ENCODE measurements at places on chromosomes 7 and 10.

GRCh38 chr7:116730097-116731022 lies 58.4 kb downstream of the MET start:
- no peak for DNase-seq

- DNase-seq = no peak
Observed at GRCh38 chr10:10910634-10911033, 107.0 kb upstream of the CELF2 start.

DNA sequence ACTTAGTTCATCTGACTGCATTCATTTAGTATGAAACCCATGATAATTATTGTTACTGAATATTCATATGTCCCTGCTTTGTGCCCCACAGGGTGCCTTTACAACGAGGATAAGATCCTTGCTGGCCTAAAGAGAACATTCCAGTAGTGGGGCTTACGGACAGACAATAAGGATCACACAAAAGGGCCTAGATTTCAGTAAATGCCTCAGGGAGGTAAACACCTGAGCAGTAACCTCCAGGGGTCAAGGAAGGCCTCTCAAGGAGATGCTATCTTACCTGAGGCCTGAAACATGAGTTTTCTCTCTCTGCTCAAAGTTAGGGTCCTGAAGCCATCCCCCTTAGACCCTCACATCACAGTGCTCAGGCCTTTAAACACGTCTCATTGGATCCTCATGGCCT lies 228.7 kb downstream of the TCF7L2 start:
- no peak for DNase-seq

- no peak for DNase-seq
Observed at GRCh38 chr7:110253093-110253492, 837.8 kb upstream of the LRRN3 start.

DNA sequence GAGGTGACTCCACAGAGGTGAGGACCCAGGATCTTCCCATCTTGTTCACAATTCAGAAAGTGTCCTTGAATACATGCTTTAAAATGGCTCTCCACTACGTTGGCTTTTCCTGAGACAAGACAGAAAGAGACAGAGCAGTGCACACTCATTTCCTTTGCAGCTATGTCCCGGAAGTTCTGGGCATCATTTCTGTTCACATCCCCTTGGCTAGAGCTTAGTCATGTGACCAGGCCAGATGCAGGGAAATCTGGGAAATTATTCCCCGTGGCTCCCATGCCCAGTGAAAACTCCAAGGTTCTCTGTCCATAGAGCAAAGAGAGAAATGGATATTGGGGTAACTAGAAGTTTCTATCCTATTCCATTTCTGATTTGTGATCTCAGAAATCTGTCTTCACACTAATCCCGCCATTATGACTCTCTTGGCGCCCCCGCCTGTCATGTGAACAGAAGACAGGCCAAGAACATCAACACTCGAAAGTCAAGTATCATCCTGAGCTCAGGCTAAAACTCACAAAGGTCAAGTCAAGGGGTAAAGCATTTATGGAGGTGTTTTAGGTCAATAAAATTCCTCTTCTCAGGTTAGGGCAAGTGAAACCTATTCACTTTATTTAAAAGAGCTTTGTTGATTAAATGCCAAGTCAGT lies 251.4 kb upstream of the HABP2 start:
- DNase-seq = no peak

DNA sequence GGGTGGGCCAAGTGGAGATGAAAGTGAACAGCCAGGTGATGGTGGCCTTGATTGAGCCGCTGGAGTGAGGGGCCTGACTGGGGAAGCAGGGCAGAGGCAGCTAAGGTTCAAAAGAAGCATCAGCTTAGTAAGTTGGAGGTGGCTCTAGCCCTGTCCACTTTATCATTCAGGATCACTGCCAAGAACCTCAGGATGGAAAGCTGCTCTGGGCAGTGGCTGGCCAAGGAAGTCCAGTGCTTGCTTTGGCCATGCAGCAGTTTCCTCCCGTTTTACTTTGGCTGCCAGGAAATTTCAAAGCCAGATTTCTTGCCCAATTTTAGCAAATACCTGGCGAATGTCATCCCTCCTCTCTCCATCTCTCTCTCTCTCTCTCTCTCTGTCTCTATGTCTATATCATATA lies 384.9 kb downstream of the PLXNA4 start:
- no peak for DNase-seq

GRCh38 chr7:4818000-4818794 lies 42.8 kb downstream of the AP5Z1 start:
- DNase-seq = no peak

DNA sequence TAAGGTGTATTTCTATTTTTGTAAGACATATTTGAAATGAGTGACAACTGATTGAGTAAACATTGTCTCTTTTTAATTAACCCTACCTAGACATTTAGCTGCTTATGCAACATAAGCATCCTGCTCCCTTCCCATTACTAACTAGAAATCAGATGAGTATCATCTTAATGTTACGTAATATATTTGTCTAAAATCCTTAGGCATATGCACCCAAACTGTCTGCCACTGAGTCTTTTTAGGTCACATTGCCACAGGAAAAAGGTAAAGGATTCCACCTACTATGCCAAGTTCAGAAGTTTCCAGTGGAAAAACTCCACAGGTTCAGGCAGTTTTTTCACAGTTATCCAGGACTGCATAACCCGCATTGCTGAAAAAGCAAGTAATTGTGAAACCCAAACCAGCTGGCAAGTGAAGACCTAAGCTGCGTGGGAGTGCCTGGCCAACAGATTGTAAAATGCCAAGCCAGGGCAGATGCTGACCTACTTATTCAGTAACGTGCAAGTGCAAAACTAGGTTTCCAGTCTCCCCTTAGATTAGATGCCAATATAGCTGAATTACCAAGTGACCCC lies 983.7 kb downstream of the GATA3 start:
- no peak for DNase-seq

DNA sequence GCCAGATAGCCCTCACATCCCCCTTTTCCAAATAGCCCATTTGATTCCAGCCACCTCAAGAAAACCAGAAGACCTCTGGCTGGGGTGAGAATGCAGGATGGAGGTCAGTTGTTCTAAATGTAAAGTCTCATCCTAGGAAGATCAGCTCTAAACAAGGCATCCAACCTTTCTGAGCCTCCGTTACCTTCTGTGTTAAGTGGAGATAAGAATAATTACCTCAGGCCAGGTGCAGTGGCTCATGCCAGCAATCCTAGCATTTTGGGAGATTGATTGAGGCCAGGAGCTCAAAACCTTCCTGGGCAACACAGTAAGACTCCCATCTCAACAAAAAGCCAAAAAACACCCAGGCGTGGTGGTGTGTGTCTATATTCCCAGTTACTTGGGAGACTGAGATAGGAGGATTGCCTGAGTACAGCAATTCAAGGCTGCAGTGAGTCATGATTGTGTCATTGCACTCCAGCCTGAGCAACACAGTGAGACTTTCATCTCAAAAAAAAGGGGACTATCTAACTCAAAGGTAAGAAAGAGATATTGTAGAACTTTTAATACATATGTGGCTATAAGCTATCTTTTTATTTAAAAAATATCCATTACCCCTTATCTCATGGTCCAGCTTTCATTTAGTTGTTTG lies 43.5 kb downstream of the PRTFDC1 start:
- DNase-seq = no peak

GRCh38 chr7:66216687-66217086 lies 11.6 kb downstream of the TPST1 start:
- no peak for DNase-seq

- DNase-seq = no peak
Observed at GRCh38 chr7:99825452-99825851, 2.4 kb upstream of the CYP3A43 start.

- no peak for DNase-seq
Observed at GRCh38 chr7:100372694-100373093, 593 bp upstream of the PILRA start.

- DNase-seq = no peak
Observed at GRCh38 chr7:108016841-108017775, 14.1 kb upstream of the LAMB1 start.

DNA sequence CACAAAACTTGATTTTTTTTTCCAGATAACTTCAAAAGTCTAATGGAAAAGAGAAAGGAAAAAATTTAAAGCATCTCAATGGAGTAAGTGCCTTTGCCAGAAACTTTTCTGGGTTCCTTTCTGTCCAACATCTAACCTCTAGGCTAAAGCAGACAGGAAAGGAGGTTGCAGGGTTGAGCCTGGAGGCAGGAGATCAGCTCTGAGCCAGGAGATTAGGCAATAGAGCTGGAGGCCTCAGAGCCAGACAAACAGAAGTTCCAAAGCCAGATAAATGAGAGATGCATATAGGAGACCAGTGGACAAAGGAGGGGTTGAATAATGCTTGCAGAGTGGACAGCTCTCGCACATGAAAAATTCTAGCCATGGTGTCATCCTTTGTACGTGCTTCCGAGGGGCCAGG lies 42.9 kb downstream of the CHN2 start:
- DNase-seq = no peak

DNA sequence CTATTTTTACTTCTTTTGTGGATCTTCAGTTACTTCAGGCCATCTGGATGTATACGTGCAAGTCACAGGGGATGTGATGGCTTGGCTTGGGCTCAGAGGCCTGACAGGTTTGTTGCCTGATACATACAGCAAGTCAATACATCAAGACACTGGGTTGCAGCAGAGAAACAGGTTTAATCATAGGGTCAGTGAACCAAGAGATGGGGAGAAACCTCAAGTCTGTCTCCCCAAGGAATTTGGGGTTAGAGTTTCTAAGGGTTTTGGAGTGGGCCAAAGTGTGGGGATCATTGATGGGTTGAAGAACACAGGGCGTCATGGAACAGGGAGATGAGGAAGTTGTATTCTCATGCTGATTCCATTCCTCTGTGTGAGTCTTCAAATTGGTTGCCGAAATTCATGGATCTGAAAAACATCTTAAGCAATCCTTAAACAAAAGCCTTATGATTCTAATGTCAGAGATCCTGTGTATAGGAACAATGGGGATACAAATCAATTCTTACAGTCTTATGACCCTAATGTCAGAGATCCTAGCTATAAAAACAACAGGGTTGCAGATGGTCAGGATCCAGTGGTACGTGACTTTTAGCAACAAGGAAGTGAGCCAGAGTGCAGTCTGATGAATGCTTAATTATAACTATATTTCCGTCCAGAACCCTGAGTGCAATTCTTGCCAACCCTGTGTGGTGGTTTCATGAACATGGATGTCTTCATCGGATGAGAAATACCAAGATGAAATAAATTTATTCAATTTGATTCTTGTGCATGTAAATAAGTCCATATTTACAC lies 18.9 kb downstream of the OTUD1 start:
- DNase-seq = no peak

DNA sequence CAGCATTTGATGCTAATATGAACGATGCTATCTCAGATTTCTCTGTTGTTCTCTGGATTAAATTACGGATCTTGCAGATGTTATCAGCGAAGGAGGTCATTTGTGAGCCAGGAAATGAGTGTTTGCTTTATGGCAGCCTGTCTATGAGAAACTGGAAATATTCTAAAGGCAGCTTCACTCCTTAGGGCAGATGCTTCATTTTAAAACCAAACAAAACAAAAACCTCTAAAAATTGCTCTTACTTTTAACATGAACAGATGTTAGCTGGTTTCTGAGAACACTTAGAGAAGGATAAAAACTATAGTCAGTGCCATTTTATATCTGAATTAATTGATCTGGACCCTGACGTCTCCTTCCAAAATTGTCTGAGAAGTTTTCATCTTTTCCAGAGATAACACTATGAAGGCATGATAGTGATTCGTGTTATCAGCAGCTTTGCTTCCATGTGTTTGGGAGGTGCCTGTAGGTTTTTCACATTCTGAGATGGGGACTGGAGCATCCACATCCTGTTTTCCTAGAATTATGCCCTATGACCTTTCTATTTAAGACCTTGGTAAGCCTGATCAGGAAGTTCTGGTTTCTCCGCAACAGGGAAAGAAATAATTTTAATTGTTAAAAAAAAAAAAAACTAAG lies 53.1 kb downstream of the CPED1 start:
- no peak for DNase-seq

DNA sequence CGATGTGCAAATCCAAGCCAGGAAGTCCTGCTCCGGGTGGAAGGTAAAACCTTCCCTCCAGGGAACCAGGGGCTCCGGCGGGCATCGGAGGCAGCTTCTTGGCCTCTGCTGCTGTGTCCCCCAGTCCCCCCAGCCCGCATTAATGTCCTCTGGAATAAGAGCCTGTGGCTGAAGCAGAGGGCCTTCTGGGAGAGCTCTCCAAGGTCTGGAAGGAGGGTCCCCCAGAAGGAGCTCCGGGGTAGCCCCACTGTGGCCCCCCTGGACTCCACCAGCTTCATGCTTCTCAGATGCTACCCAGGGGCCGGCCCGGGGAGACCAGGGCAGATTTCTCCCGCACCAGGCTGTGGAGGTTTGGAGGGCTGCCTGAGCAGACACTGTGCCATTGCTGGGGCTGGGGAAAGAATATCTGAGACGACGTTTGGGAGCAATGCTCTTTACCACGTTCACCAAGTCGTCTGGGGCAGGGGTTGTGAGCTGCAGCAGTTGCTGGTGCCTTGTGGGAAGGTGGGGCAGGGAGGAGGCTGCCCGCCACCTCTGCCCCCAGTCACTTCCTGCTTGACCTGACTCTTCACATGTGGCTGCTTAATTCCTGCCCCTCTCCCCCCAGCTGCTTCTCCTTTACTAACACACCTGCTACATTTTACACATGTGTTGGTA lies 8.3 kb downstream of the ZNF853 start:
- DNase-seq = no peak

DNA sequence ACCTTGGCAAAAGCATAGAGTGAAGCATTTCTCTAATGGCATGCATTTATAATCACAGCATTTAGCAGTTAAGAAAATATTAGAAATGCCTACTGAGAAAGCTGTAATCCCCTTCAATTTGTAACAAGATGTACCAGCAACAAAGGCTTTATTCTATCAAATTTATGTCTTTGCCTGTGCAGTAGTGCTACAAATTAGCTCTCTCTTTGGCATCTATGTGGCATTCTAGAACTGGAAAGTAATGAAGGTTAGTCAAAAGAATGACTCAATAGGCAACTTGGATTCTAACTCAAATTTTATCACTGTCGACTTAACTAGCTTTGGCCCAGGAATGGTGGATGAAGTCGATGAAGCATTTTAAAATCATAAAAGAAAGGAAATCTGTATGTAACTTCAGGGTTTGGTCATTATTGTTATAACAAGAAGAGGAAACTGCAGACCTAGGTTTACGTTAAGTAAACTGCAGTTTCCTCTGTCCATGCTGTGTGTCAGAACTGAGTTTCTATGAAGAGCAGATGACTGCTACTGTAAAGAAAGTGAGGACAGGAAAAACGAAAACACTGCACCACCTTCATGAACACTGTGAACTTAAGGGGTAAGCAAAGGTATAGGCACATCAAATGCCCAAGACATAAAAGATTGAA lies 140.0 kb downstream of the RAPGEF5 start:
- no peak for DNase-seq

DNA sequence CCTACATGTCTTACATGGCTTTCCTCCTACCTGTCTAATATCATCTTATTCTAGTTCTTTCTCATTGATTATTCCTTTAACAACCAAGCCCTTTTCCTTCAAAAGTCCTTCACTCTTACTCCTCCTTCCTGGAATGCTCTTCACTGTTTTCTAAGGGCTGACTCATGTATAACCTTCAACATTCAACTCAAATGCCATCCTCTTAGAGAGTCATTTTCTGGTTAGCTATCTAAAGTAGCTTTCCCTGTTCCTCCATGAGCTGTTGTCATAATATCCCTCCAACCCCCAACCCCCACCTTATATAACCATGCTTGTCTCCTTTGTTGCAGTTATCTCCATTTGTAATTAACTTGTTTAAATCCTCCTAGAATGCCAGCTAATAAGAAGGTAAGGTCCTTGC lies 286.8 kb downstream of the ADK start:
- DNase-seq = no peak

- no peak for DNase-seq
Observed at GRCh38 chr10:127977357-127978009, 70.6 kb downstream of the PTPRE start.

GRCh38 chr10:78571891-78572290 lies 496.9 kb upstream of the ZMIZ1 start:
- DNase-seq = no peak

GRCh38 chr7:134804351-134804750 lies 24.9 kb downstream of the CALD1 start:
- no peak for DNase-seq

All from hematopoietic multipotent progenitor cell treated with erythropoietin and hydrocortisone succinate and interleukin-3 and kit ligand, for 17 days (in vitro differentiated cells).